Activated CD8-positive, alpha-beta T cell treated with anti-CD3 and anti-CD28 coated beads, Interleukin-2, amount 10 ng/mL, durations not matched to agents 7 days and 5 days (primary cell): ENCODE measurements at places on chromosomes 3 and 15. TPM values are rescaled to one million over a fixed set of nuclear protein-coding genes. Genes with fewer than 3 reads are reported as not detected.

DNA sequence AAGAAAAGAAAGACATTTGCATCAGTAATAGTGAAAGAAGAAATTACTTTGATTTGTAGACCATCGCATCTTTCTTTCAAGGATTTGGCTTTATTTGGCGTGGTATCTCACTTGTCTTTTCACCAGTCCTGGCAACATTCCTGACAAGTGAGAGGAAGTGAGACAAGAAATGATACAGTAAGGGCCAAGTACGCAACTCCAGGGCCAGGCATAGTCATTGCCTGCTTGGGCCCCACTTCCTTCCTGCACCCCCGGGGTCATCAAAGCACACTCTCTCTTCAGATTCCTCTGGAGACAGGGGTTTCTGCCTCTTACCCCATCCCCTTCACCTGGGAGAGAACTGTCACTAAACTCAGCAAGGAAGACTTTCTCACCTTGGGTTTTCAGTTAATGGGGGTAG lies 55.1 kb downstream of the CD47 start:
- no peak for DNase-seq

DNA sequence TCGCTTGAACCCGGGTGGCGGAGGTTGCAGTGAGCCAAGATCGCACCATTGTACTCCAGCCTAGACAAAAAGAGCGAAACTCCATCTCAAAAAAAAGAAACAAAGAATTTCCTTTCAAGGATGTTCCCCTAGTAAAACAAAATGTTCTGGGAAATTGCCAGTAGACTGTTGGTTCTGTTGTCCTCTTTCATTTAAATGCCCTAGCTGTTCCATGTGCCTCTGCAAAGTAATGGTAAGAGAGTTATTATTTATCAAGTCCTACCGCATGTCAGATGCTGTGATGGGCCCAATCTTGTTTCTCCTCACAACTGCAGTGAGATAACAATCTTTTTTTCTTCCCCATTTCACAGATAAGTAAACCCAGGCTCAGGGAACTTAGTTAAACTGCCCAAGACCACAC lies 254.3 kb upstream of the TPM1 start:
- no peak for DNase-seq

DNA sequence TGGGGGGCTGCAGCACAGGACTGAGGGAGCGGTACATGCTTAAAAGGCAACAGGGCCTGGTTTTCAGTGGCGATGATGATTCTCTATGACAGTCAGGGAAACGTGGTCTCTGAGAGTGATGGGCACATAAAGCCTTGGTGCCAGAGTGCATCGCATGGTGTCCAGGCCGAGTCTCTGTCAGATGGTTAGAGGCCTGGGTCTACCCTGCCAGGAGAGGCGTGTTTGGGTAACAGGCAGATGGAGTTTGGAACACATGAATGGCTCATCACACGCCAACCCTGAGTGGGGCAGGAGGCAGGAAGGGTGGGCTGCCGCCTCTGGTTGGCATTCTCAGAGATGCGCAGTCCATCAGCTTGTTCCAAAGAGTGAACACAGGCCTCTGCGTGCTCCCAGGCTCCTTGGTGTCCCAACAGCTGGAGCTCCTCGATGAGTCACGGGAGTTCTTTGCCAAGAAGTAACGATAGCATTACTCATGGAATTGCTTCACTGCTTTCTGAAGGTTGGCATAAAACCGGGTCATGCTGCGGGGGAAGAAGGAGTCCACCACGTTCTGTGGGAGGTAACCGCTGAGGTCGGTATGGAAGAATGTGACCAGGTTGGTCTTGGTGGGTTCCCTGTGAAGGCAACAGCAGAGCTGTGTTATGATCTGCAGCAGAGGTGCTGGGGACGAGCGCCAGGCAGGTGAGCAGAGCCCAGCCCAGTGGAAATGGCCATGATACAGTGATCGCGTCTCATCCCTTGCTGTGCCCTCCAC lies 11.0 kb downstream of the STARD5 start:
- no peak for DNase-seq

Gene GABRR3
- total RNA-seq = not detected
